ENCODE measurements at places on chromosomes 2 and 18.

GRCh38 chr18:45012286-45012685, 331.6 kb downstream of the SETBP1 start:
- no peak for DNase-seq

- DNase-seq, result no peak
Observed at GRCh38 chr2:222105046-222105445, 193.8 kb downstream of the PAX3 start.

- DNase-seq, result peak; percentile 46
Observed at GRCh38 chr2:68837164-68837860, 33.9 kb downstream of the BMP10 start.

GRCh38 chr2:231221761-231222160, 23.3 kb downstream of the ARMC9 start:
- no peak for DNase-seq

GRCh38 chr2:137251045-137251444, 485.7 kb downstream of the THSD7B start:
- DNase-seq, result no peak

GRCh38 chr2:127584516-127585033, 49.1 kb downstream of the MYO7B start:
- no peak for DNase-seq

DNA sequence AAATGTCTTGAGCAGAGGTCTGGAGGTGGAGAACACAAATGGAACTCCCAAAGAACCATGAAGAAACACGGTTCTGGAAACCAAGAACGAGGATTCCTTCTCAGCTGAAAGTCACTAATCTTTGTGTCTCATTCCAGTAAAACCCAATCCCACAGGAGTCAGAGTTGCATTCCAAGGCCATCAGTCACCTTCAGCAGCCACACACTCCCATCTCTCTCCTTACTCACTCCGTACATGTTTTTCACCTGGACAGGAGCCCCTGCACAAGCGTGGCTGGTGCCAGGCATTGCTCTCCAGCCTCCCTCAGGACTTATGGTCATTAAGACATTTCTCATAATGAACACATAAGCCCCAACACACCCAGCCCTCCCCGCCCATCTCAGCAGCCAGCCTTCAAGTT, 175.4 kb upstream of the SIX2 start:
- DNase-seq, result no peak

GRCh38 chr2:38217401-38218188, 141.6 kb upstream of the CYP1B1 start:
- DNase-seq, result no peak

DNA sequence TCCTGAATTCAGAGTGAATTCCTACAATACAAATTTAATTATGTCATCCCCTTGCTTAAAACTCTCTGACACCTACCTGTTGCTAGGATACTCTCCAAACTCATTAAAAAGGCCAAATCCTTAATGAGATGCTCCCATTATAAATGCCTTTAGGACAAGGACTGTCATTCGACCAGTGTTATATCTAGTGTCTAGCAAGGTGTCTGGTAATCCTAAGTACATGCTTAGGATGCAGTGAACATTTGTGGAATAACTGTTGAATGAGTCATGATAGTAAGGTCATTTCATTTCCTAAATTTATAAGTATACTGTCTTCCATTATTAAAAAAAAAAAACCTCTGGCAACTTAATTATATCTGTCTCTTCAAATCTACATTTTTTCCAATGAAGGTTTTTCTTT, 588.9 kb upstream of the NRXN1 start:
- DNase-seq, result no peak

GRCh38 chr2:27627963-27628766, 647 bp downstream of the CCDC121 start:
- no peak for DNase-seq

DNA sequence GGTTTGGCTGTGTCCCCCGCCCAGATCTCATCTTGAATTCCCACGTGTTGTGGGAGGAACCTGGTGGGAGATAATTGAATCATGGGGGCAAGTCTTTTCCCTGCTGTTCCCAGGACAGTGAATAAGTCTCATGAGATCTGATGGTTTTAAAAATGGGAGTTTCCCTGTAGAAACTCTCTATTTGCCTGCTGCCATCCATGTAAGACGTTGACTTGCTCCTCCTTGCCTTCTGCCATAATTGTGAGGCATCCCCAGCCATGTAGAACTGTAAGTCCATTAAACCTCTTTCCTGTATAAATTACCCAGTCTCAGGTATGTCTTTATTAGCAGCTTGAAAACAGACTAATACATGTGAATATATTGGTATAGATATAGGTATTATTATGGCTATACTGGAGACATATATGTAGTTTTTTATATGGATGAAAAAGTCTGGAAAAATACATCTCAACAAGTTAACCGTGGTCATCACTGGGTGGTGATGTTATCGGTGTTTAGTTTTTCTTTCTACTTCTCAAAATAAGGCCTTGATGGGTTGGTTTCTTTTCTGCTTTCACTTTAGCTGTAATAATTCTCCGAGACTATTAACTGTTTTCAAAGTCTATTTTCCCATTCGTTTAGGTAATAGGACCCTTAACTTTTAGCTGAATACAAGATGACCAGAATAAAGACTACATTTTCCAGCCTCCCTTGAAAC, 39.1 kb upstream of the NCOA1 start:
- no peak for DNase-seq

- DNase-seq, result no peak
Observed at GRCh38 chr2:113741091-113741490, 15.4 kb downstream of the SLC35F5 start.

DNA sequence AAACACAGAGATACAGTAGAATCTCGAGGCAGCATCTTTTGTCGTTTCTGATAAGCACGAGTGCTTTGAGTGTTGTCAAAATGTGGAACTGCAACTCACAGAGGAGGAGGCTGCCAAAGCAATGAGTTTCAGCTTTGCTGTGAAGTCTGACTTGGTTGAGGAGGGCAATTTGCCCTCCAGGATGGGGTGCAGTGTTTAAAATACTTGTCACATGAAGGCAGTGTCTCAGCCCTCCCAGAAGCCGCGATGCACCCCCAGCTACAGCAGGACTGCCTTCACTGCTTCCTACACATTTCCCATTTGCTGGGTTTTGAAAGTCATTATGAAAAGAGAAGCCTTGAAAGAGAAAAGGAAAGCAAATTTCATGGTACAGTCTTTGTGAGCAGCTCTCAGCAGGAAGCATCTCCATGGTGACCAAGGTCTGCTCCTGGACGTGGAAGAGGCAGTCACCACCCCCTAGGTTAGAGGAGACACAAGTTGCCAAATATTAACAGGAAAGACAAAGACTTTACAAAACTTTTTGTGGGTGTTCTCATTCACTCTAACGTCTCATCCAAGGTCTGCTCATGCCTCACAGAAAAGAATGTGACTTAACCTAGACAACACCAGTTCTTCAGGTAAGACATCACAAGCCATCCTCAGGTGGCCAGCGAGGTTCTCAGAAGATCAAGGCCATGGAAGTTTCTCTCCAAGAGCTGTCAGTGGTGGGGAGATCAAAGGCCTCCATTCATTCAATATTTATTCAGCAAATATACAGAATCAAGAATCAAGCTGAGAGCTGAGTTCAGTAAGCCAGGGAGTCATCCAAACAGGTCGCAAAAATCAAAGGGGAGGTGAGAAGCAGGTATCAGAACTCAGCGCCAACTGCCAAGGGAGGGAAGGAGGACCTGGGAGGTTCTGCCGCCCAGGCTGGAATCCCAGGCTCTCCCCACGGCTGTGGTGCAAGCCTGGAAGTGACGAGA, 476.0 kb downstream of the EIPR1 start:
- DNase-seq, result no peak

- DNase-seq, result no peak
Observed at GRCh38 chr18:59268721-59269562, 4.3 kb downstream of the RAX start.

DNA sequence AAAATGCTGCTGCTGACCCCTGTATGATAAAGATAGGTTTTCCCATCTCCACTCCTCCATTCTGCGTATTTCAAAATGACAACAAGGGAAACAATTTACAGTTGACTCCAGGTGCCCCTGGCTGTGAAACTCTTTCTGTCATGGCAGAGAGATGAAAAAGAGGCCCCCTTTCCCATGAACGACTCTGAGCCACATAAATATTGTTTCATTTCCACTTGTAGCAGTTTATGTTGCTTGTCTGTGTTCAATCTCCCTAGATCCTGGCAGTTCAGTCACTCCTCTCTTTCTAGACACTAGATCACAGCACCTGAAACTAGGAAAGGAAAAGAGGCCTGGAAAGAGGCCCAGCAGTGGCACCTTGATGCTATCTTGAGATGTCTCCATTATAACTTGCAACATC, 121.0 kb upstream of the ZNF521 start:
- no peak for DNase-seq

DNA sequence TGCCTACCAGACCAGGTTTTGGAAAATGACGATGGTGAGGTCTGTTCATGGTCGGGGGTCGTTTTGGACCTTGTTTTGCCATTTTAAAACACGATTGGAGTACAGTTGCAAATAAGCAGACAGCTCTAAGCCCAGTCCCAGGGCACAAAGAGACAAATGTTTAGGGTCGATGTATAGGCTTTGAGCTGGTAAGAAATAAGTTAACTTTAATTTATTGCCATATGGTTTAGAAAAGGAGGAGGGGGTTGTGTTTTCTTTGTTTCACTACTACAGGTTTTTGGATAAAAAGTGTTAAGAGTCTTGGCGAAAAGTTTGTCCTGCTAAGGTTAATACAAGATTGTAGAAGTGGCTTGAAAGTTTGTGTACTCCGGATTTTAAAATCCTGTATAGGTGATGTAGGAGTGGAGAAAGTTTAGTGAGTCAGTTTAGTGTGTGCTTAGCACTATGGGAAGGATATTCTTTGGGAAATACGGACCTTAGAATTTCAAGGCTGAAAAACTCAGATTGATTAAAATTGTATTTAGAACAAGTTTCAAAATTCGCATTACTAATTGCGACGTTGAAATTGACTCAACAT, 1.3 kb downstream of the KCMF1 start:
- no peak for DNase-seq

- DNase-seq, result no peak
Observed at GRCh38 chr2:13021470-13021957, 304.8 kb downstream of the TRIB2 start.

DNA sequence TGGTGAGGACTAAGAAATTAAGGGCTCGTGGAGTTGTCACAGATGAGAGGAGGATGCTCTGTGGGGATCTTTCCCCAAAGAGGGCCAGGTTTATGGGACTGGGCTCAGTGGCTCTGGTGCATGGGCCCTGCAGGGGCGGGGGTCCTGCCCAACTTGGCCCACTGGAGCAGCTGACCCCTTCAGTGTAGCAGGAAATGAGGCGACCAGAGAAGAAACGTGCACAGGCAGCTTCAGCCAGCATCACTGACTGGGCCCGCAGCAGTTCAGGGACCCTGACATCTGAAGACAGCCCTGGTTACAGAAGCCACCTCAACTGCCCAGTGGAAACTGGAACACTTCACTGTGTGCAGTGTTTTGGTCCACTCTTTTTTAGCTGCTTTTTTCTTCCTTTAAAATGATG, 72.8 kb downstream of the EMILIN2 start:
- DNase-seq, result no peak

DNA sequence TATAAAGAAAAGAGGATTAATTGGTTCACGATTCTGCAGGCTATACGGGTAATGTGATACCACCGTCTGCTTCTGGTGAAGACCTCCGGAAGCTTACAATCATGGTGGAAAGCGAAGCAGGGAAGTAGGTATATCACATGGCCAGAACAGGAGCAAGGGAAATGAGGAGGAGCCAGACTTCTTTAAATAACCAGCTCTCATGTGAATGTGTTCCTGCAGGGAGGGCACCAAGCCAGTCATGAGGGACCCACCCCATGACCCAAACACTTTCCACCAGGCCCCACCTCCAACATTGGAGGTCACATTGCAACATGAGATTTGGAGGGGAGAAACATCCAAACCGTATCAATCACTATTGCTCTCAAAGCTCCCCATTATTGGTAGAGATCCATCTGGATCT, 61.8 kb downstream of the EFEMP1 start:
- DNase-seq, result no peak

DNA sequence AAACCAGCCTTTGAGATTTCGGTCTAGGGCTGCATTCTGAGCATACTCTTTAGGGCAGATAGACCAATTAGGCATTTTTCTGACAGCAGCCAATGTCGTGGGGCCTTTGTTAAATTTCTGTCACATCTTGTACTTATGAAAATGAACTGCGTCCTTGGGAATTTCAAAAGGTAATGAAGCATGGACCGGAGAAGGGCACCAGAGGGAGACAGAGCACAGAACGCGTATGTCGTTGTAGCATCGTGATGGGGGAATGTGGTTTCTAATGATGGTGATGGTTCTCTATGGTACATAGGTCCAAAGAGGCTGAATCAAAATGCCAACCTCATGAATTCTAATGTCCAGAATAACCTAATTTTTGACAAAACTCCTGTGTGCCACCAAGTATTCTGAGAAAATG, 483.9 kb upstream of the CRIM1 start:
- DNase-seq, result no peak

DNA sequence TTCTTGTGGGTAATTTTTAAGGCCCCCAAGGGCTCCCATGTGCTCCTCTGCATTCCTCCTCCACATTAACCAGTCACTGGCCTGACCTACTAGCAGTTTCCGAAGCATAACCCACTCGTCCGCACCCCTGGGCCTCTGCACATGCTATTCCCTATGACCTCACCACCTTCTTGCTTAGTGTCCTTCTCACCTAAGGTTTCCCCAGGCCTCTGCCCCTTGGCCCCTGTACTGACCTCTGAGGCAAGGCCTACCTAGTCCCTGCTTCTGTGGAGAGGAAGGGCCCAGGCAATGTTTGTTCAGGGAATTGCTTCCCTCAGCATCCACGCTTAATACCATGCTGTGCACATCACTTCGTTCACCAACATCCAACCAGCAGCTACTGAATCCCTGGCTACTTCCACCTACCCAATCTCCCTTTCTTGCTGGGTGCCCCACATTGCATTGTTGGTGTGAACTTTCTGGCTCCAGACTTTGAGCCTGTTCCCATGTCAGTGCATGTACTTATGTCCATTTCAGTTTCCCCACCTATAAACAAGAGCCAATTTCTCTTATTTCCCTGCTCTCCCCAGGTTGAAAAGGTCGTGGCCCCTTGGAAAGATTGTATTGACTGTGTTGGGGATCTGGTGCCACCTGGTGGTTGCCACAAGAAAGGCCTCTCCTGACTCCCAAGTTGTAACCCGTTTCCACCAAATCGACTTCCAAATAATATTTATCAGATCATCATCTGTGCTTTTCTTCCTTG, 19.2 kb upstream of the TMEM177 start:
- no peak for DNase-seq

- DNase-seq, result no peak
Observed at GRCh38 chr2:162912787-162913186, 74.2 kb upstream of the KCNH7 start.

GRCh38 chr2:134154246-134154645, 99.6 kb upstream of the MGAT5 start:
- no peak for DNase-seq

DNA sequence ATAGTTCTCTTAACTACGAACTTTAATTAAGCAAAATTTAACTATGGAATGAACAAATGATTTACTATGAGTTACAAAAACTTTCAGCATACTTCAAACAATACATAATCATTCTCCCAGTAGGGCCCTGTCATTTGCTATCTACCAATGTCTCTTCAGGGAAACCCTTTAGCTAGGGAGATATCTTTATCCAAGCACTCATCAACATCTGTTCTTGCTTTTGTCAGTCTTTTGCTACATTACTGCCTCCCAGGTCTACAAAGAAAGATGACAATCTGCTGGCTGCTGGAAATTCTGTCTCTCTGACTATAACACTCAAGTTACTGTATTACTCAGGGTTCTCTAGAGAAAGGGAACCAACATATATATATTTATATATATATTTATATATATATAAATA, 1626.3 kb upstream of the CELF4 start:
- DNase-seq, result no peak

GRCh38 chr2:1940679-1941078, 196.4 kb upstream of the PXDN start:
- DNase-seq, result no peak

- no peak for DNase-seq
Observed at GRCh38 chr2:61244694-61245093, 82.7 kb downstream of the C2orf74 start.
